Pons (tissue), 1 donor: ENCODE measurements at places on chromosomes 3 and 15.

DNA sequence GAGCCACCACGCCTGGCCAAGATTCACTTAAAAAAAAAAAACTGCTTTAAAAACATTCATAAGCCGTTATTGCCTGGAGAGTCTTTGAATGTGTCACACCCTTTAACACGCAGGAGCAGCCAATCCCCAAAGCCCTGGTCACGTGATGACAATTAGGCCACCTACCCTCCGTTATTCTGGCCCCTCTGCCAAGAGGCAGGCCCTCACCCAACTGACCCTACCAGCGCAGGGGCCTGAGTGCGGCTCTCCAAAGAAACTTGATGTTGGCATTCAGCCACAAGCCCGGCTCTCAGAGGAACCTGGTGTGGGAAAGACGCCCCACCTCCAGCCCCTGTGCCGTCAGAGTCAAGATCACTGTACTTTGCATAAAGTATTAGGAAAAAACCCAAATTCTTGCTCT, 11.6 kb upstream of the MUC4 start:
- no peak for DNase-seq

GRCh38 chr3:10356461-10356981, 35.6 kb upstream of the SEC13 start:
- DNase-seq = no peak

- DNase-seq = no peak
Observed at GRCh38 chr3:150722267-150722666, 18.5 kb upstream of the ERICH6 start.

- peak; percentile 92 for DNase-seq
Observed at GRCh38 chr15:68256675-68257450, 20.7 kb upstream of the FEM1B start.

GRCh38 chr3:65869798-65870197, 168.9 kb downstream of the MAGI1 start:
- DNase-seq = no peak

GRCh38 chr3:127003601-127004280, 20.8 kb downstream of the PLXNA1 start:
- DNase-seq = no peak

- DNase-seq = no peak
Observed at GRCh38 chr15:38486936-38487335, 33.0 kb downstream of the FAM98B start.
